ENCODE measurements at places on chromosomes 6 and 20.

- DNase-seq: no peak
These were observed 37.9 kb downstream of the CDH26 start for GRCh38 chr20:59996108-59996507.

- peak; percentile 73 for DNase-seq
These were observed 20.4 kb downstream of the HLA-G start for GRCh38 chr6:29847871-29848630.

- DNase-seq: no peak
These were observed 6.7 kb upstream of the IFT52 start for GRCh38 chr20:43583982-43584432.

DNA sequence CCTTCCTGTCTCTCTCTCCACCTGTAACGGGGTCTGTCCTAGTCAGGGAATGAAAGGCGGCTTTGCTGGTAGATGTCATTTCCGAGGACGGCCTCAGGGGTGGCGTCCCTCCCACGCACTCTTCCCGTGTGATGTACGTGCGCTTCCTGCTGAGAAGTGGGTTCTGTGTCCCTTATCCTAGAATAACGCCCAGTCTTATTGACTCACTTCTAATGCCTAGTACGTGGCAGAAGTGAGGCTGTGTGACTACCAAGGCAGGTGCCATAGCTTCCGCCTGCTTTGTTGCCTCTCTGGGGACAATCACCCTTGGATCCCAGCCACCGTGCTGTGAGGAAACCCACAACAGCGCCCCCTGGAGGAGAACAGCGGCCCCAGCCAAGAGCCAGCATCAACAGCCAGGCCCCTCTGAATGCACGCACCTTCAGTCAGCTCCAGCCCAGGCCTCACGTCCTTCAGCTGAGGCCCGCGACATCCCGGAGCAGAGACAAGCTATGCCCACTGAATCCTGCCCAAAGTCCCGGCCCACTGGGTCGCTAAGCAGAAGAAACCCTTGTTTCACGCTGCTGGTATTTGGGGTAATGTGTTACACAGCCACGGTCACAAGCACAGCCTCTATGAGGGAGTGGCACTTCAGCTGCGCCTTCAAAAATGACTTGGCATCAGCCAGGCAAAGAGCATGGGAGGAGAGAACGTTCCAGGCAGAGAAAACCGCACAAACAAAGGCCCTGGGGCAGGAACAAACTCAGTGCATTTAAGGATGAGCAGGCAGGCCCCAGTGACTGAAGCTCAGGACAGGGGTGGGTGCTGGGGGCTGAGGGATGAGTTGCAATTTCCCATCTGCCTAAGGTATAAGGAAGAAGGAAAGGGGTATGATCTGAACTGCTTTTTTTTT is 224.2 kb downstream of the NFATC2 start:
- DNase-seq: no peak

GRCh38 chr20:15851576-15852215 is 721.6 kb downstream of the KIF16B start:
- no peak for DNase-seq

DNA sequence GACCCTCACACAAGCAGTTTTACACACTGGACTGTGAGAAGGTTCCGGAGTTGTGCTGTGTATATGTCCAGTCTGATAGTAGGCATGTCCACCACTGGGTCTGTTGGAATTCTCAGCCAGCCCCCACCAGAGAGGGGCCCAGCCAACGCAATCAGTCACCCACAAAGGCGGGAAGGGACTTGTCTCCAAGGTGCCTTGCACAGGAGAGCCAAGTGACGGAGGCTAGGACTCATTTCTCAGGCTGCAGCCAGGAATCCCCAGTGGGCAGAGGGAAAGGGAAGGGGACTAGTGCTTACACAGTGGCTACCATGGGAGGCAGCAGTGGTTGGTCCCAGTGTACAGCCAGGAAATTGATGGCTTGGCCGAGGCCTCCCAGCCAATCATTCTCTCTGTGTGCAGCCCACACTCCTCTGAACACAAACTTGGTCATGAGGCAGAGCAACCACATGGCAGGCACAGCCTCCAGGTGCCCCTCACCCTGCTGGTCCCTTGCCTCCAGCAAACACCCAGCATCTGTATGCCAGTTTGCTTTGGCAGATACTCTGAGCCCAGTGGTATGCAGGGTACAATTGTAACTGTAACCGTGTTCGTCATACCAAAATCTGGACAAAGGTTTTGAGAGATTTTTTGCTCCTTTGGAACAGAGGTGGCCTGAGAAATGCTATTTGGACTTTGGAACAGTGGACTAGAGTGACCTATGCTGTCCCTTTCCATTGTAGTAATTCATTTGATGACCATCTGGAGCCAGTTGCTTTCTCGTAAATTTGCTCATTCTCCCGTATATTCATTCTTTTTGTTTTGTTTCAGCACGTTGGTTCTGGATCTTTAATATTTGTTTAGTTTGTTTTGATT is 72.9 kb upstream of the MYL9 start:
- no peak for DNase-seq

- no peak for DNase-seq
These were observed 7.2 kb upstream of the NQO2 start for GRCh38 chr6:2992330-2992979.

All from activated CD8-positive, alpha-beta memory T cell treated with anti-CD3 and anti-CD28 coated beads for 48 hours (primary cell).